ENCODE measurements at places on chromosomes 3 and 15.

GRCh38 chr3:85576697-85577200 is 618.0 kb downstream of the CADM2 start:
- DNase-seq: no peak

- DNase-seq: peak; percentile 87
Measured at GRCh38 chr3:42061713-42062380, 29.3 kb upstream of the TRAK1 start.

- DNase-seq: no peak
Measured at GRCh38 chr3:10726787-10727186, 89.2 kb upstream of the SLC6A11 start.

GRCh38 chr3:196181127-196181546 is 30.1 kb downstream of the ZDHHC19 start:
- no peak for DNase-seq

- DNase-seq: no peak
Measured at GRCh38 chr3:171811913-171812335, 1.6 kb upstream of the PLD1 start.

DNA sequence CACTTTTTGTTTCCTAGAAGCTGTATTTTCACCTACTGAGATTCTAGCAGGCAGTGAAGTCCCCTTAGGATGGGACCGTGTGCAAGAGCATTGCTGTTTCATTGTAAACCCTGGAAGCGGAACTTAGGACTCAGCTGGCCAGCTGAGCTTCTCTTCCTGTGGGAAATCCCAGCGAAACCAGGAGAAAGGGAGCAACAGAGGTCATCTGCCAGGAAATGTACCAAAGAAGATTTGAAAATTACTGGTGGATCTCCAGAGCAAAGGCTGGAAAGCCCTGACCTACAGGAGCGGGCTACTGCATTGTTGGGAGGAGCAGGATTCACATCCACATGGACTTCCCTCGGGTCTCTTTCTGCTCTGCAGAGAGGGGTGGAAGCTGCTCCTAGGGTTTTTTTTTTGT is 7.6 kb upstream of the ADPRH start:
- no peak for DNase-seq

- DNase-seq: no peak
Measured at GRCh38 chr3:77304700-77305021, 264.8 kb downstream of the ROBO2 start.

GRCh38 chr3:106529738-106530137 is 660.9 kb upstream of the CBLB start:
- DNase-seq: no peak

DNA sequence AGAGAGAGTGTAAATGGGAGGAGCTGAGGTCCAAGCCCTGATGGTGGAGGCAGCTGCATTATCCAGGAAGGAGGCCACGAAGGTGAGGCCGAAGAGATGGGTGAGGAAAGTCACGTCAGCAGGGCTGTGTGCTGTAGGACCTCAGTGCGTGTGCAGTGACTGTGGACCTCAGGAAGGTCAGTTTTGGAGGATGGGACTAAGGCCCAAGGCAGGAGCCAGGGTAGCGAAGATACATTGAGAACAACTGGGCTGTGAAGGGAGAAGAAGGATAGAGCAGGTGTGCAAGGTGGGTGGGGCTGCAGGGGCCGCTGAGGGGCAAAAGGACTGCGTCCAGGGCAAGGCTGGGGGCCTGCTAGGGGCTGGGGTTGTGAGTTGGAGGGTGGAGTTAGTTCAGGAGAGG is 4.9 kb downstream of the KLHL40 start:
- no peak for DNase-seq

- DNase-seq: no peak
Measured at GRCh38 chr3:8282541-8283165, 219.0 kb upstream of the LMCD1 start.

DNA sequence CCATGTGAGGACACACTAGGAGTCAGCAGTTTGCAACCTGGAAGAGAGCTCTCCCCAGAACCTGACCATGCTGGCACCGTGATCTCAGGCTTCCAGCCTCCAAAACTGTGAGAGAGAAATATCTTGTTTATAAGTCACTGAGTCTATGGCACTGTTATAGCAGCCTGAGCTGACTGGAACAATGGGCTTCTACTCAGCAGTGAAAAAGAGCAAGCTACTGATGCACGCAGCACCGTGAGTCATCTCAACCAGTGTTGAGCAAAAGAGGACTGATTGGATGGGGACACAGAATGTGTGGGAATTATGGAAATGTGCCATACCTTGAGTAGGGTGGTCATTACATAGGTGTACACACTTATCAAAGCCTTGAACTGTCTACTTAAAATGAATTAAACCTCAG is 230.4 kb downstream of the PLCL2 start:
- no peak for DNase-seq

GRCh38 chr15:63476229-63476632 is 28.2 kb upstream of the USP3 start:
- DNase-seq: peak; percentile 88

GRCh38 chr3:144622845-144623244 is 651.2 kb downstream of the DIPK2A start:
- no peak for DNase-seq

GRCh38 chr3:48419149-48419548 is 10.7 kb downstream of the PLXNB1 start:
- DNase-seq: no peak

DNA sequence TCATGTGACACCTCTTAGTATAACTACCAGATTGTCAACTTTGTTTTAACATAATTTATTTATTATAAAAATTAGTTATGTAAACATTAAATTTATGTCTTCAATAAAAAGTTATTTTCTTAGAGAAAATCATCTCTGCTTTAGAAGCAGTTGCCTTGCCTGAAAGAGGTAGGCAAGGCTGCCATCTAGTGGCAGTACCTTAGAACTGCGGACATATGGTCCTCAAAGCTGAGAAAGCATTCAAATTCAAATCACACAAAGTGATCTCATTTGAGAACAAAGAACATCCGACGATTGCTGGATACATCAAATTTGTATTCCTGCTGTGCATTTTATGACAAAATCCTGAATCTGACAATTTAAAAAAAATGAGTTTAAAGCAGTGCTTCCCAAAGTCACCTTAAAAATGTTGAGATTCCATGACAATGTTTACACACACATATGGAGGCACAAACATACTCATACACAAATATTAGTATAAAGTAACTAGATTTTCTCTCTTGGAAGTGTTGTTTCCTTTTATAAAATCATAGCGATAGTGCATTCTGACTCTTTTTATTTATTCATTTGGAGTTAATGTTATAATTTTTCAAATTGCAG is 617.4 kb downstream of the CADM2 start:
- peak; percentile 32 for DNase-seq

DNA sequence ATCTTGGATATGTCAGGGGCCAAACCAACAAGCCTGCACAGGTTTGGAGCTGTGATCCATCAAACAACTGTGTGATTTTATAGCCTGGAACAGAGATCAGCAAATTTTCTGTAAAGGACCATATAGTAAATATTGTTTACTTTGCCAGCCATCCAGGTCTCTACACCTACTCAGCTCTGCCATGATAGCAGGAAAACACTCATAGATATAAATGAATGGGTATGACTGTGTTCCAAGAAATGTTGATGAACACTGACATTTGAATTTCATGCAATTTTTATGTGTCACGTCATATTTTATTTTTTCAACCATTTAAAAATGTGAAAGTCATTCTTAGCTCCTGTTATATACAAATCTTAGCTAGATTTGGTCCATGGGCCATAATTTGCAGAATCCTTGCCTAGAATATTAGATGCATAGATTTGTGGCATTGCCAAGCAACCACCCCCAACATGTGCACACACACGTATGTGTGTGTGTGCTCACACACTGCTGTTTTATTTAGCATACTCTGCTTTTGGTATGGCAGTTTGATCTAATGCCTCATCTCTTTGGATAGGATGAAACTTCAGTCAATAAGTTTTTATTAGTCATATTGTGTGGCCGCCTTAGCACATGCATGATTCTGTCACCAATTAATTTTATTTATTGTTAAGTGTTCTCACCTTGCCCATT is 6.4 kb downstream of the ATXN7 start:
- DNase-seq: no peak

DNA sequence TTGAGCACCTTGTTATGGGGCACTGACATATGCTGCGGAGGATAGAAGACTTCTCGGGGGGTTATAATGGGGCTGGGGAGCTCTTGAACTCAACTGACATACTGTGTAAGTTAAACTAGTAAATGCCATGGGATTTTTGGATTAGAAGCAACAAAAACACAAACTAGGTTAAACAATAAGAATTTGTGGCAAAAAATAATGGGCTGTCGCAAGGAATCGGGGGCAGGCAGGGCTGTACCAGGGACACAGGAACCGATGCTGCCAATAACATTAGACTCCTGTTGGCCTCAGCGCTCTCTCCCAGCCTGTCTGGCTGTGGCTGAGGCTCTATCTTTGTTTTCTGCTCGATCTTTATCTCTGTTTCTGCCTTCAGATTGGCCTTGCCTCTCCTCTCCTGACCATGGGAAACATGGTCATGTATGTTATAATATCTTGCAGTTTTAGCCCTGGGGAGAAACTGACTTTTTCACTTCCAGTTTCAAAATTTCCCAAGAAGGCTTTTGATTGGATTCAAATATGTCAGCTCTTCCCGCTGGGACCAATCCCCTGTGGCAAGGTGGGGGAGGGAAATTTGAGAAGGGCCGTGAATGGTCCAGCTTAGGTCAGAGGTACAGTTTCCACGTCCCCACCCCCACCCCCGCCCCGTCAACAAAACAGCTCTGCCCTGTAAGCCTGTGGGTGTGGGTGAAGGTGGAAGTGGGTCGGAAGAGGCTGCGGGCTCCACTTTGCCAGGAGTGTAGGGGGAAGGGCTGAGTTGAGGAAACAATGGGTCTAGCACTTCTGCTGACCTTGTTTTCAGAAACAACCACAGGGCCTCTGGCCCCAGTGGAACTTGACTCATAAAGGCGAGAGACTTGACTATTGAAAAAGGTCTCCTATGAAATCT is 161.1 kb upstream of the TBL1XR1 start:
- peak; percentile 59 for DNase-seq

DNA sequence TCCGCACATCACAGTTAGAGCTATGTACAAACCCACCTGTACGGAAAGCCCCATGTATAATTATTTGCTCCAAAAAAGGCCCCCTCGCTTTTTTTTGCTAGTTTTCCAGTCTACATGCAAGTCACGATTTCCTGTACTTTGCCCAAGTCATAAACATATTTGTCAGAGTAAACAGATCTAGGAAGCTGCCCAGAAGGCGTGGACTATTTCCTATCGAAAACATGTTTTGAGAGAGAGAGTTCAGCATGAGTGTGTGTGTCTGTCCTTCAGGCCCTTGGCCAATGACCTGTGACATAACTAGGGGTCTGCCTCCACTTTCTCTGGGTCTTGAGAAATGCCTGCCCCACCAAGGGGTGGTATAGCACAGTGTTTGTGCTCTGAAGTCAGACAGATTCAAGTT is 72.7 kb upstream of the HACD2 start:
- DNase-seq: no peak

- peak; percentile 7 for DNase-seq
Measured at GRCh38 chr3:167480748-167481147, 6.9 kb upstream of the SERPINI2 start.

DNA sequence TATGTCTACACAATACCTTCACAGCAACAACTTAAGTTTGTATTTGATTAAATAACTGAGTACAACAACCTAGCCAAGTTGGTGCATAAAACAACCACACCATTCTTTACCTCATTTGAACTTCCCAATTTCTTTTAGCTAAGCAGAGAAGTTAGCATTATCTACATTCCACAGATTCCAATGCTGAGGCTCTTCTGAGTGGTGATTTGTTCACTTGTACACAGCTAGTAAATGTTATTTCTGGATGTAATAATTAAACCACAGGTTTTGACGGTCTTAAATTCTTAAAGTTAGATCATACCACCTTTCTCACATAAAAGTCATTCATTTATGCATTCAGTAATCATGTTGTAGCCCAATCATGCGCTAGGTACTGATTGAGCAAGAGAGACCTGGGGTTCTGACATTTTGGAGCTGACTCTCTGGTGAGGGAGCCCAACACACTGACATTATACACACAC is 102.5 kb downstream of the SST start:
- DNase-seq: peak; percentile 6

GRCh38 chr3:79871656-79872055 is 103.9 kb upstream of the ROBO1 start:
- DNase-seq: no peak

DNA sequence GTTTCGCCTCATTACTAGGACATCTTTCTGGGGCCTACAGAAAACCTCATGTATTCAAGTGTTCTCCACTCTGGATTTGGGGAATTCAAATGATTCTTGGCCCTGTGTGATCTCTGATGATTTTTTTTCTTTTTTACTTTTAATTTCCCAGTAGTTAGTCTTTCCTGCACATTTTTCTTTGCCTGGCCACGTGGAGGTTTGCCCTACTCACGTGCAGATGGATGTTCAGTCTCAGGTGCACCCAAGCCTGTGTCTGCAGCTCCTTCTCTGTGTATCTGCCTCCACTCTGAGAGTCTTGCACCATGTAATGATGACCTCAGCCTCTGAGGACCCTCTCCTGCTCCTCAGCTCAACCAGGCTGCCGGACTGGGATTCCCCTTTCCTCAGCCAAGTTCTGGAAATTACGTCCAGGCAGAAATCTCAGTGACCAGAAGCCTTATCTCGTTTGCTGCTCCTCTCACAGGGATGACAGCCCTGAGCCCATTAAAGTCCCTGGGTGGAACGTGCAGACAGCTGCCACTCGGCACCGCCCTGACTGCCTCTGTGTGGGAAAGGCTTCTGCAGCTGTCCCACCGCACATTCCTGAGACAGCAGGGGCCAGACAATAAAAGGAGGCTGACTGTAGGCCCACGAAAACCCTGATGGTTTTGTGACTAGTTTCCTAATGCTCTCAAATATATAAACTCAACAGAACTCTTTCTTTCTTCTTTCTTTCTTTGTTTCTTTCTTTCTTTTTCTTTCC is 31.4 kb upstream of the GABRB3 start:
- DNase-seq: no peak

GRCh38 chr15:55240125-55240760 is 43.5 kb upstream of the RSL24D1 start:
- DNase-seq: no peak

- DNase-seq: no peak
Measured at GRCh38 chr15:78925076-78925624, 19.7 kb downstream of the CTSH start.

- peak; percentile 97 for DNase-seq
Measured at GRCh38 chr15:66356359-66357236, at the start of gene TIPIN. Gene TIPIN (minus strand): TSS chr15:66356685. CDS start chr15:66352947, 3,738 bp downstream.

- peak; percentile 3 for DNase-seq
Measured at GRCh38 chr3:174125267-174125824, 727.8 kb downstream of the NLGN1 start.

DNA sequence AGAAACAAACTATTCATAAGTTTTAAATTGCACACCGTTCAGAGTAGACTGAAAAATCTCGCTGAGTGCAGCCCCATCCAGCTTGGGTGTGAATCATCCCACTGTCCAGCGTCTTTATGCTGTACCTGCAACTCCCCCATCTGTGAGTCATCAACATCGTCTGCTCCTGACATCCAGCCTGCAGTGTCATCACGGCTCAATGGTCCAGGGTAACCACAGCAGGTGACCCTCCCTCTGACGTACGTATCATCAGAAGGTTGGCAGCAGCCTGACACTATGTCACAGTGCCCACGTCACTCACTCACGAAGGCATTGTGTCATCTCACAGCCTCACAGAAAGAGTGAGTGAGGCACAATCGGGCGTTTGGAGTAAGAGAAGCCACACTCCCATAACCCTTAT is 65.2 kb downstream of the TPRA1 start:
- DNase-seq: peak; percentile 94

All from RWPE1 (cell line).